Activated CD4-positive, alpha-beta T cell treated with anti-CD3 and anti-CD28 coated beads, Interleukin-2, amount 50 U/mL, for 48 hours (primary cell): ENCODE measurements at places on chromosomes 3 and 15.

GRCh38 chr15:48617619-48618018 lies 27.9 kb downstream of the FBN1 start:
- DNase-seq, result no peak

GRCh38 chr3:10594915-10595314 lies 89.5 kb upstream of the ATP2B2 start:
- peak; percentile 54 for DNase-seq

DNA sequence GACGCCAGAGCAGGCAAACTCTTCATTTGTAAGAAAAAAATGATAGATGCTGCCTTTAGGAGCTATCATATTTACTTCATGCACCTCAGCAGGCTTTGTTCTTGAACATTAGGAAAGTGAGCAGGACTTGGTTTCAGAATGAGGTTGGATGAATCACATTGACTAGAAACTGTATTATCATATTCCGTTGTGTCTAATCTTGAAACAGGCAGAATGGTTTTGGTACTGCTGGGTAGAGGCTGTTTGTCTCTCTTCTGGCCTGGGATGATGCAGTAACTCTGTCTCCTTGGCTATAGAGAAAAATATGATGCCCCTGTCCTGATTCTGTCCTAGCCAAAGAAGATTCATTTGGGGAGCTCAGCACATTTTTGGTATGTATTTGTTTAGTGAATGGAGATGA lies 344.2 kb upstream of the GRM7 start:
- DNase-seq, result no peak

DNA sequence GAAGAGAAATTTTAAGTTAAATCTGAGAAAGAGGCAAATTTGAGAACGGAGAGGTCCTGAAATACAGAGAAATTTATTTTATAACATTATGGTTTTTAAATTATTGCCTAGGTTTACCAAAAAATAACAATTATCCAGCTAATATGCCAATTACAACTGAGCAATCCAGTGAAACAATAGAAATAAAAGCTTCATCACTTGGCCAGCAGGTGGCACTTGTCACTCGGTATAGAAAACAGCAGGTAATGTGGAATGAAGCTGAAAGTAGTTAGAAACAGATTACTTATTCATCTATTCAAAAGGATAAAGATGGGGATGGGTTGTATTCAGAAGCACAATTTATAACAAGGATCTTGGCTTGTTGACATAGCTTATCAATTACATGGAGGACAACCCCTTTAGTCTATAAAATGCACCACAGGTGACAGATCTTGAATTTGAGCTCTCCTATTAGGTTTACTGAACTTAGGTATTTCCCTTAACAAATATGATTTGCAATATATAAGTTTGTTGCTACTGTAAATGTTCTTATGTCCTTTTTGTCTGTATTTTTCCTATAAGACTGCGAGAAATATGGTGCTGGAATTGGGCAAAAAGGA lies 70.1 kb upstream of the GUCA1C start:
- DNase-seq, result peak; percentile 10

DNA sequence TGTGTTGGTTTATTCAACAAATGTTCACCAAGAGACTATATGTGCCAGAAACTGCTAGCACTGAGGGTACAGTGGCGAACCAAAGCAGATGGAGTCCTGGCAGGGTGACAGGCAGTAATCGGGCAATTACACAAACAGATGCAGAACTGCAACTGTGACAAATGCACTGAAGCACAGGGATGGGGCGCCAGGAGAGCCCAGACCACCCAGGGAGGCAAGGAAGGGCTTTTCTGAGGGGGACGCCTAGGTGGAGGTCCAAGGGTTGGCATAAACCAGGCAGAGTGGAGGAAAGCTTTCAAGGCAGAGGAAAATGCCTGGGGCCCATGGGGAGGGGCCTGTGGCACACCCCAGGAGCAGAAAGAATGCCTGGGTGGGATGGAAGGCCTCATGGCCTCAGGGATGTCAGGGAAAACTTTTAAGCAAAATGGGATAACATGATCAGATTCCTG lies 5.5 kb downstream of the DIS3L start:
- no peak for DNase-seq

DNA sequence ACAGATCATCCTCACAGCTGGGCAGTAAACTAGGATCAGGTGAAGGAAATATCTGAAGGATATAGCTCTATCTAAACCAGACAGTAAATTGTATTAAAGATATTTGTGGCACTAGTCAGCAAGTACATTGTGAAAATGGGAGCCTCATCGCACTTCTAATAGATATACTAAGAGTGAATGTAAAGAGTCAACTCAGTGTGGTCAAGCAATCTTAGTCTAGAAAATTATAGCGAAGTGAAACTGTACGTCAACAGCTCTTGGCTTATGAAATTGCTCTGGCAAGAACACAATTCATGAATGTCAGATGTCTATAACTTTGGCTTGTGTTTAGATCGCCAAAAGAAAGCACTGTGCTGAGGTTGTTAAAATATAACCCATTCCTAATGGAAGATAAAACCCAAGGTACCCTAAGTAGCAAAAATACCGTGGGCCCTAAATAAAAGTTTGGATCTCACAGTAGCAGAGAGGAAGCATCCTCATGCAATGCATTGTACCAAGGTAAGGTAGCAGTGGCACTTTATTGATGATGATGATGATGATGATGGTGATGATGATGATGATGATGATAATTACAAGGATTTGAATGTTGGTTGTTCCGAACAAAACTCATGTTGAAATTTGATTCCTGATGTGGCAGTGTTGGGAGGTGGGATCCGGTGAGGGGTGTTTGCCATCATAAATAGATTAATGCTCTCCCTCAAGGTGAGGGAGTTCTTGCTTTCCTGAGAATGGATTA lies 228.5 kb downstream of the UNC13C start:
- no peak for DNase-seq

GRCh38 chr15:50192926-50193620 lies 11.1 kb downstream of the SLC27A2 start:
- no peak for DNase-seq

DNA sequence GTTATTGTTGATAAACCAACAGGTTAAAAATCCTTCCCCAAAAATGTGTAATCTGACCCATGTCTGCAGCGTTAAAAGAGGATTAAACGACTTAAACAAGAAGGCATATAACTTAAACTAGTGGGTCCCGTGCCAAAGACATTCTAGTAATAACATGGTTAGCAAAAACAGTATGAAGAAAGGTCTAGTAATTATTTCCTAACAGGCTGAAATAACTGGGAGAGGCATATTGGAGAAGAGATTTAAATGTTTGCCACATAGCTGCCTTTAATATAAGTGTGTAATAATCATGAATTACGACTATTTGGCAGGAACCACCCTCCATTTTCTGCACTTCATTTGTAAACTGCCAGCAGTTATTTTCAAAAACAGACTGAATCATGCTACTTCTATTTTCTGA lies 67.7 kb upstream of the CSPG5 start:
- DNase-seq, result no peak

- DNase-seq, result no peak
Observed at GRCh38 chr3:4231041-4231440, 72.1 kb upstream of the SETMAR start.

DNA sequence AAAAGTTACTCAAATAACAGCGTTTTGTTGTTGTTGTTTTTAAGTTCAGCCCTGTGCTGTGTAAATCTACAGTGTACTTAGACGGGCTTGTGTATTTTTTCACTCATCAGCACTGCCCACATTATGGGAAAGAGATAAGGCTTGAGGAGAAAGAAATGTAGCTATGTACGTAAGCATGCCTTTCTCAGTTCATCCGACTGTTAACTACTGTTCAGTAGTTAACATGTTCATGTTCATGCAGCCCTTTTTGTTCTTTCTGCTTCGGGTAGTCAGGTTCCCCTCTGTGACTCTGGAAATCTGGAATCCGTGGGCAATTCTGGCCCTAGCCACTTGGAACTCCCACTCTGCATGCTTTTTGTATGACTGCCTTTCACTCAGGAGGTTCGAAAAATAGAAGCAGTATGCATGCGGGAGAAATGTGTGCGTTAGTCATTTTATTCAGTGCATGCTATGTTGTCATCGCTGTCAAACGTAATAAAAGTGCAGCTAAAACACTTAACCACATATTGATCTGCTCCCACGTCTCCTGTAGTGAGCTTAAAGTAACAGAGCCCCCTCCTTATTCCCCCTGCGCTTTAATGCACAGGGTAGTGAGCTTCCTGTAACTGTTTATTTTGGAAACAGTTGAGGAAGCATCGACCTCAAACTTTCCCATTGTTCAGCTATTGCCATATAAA lies 283.1 kb upstream of the NR2F2 start:
- no peak for DNase-seq

DNA sequence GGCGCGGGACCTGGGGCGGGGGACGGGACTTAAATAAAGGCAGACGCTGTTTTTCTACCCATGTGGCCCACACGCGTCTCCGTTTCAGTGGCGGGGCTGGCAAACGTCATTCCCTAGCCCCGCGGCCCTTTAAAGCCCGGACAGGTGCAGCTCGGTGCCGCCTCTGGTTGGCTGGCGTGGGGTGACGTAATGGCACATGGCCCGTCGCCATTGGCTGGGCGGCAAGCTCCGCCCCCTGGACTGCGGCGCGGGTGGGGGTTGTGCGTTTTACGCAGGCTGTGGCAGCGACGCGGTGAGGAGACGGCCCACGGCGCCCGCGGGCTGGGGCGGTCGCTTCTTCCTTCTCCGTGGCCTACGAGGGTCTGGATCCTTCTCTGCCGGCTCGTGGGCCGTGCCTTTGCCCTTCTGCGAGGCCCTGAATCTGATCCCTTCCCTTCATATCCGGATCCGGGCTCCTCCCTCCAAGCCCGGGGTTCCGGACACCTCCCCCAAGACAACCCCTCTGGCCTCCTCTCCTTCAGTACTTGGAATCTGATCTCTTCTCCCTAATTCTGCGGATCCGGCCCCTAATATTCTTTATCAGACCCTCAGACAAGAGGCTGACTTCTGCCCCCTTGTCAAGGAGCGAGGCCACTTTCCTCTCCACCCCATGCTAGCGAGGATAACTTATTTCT lies at the start of gene CRELD1:
Gene CRELD1, plus strand, starts transcription at position 274 of the 674 bp plus-strand sequence. CDS start 605 bp downstream, outside the sequence.
- DNase-seq, result peak; percentile 97

DNA sequence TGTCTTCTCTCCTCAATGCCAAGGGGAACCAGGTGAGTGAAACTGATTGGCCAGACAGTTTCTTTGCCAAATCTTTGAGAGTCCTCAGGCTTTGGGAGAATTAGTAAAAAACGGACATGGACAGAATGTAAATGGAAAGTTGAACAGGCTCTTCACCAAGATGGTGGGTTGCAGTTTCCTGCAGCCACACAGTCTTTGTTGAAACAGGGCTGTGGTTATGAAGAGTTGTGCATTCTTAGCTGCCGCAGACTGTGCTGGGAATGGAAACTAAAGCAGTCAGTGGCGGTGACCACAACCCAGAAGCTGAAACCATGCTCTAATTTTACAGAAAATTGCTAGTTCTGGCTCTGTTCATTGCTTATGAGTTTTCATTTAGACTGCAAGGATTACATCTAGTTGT lies 42.1 kb upstream of the TASOR start:
- peak; percentile 57 for DNase-seq

DNA sequence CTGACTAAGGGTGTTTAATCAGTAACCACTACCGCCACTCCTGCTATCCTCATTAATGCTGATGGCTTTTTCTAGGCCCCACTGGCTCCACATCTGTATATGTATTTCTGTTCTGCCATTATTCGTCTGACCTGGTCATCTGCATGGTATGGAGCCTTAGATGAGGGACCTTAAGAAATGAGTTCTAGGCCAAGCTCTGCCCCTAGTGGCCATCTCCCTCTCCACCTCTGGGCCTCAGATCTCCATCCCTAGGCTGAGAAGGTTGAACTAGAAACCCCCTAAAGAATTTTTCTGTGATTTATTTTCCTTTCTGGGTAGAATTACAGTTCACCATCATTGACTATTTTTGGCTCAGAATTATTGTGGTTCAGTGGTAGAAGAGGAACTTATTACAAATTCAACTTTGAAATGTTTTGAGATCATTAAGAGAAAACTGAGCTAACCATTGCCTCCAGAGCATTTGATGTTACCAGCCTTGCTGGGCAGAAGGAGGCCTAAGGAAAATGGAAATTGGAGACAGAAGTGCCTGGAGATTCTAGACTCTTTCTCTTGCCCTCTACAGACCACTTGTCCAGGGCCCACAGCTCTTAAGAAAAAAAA lies 325.2 kb upstream of the NR2E3 start:
- no peak for DNase-seq

- DNase-seq, result no peak
Observed at GRCh38 chr3:187913617-187914033, 168.4 kb upstream of the BCL6 start.

DNA sequence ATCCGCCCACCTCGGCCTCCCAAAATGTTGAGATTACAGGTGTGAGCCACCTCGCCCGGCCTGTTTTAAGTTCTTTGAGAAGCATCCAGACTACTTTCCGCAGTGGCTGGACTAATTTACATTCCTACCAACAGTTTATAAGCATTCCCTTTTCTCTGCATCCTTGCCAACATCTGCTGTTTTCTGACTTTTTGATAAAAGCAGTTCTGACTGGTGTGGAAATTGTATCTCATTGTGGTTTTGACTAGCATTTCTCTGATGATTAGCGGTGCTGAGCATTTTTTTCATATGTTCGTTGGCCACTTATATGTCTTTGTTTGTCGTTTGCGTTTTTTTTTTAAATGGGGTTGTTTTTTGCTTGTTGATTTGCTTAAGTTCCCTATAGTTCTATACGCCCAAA lies 208.4 kb upstream of the DPPA4 start:
- no peak for DNase-seq

DNA sequence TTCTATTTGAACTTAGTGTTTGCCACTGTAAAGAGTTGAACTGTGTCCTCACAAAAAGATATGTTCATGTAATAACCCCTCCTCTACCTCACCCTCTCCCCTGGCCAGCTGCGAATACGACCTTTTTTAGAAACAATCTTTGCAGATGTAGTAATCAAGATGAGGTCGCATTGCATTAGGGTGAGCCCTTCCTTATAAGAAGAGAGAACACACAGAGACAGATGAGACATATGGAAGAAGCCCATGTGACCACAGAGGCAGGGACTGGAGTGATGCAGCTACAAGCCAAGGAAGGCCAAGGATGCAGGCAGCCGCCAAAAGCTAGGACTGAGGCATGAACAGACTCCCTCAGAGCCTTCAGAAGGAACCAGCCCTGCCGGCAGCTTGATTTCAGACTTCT lies 27.6 kb downstream of the GPR176 start:
- no peak for DNase-seq
